ENCODE measurements at places on chromosomes 1 and 21. TPM values are rescaled to one million over a fixed set of nuclear protein-coding genes. Genes with fewer than 3 reads are reported as not detected.

- no peak overlapping the region for H3K4me3 ChIP-seq
- peaks cover 18% of the 10 kb centered on the region for H3K4me1 ChIP-seq
- no peaks in the 10 kb centered on the region for H3K36me3 ChIP-seq
- no peaks in the 10 kb centered on the region for H3K27me3 ChIP-seq
- peak; percentile 68 for DNase-seq
- no peak overlapping the region for H3K27ac ChIP-seq
Measured at GRCh38 chr1:185917646-185918045, 183.5 kb downstream of the HMCN1 start.

DNA sequence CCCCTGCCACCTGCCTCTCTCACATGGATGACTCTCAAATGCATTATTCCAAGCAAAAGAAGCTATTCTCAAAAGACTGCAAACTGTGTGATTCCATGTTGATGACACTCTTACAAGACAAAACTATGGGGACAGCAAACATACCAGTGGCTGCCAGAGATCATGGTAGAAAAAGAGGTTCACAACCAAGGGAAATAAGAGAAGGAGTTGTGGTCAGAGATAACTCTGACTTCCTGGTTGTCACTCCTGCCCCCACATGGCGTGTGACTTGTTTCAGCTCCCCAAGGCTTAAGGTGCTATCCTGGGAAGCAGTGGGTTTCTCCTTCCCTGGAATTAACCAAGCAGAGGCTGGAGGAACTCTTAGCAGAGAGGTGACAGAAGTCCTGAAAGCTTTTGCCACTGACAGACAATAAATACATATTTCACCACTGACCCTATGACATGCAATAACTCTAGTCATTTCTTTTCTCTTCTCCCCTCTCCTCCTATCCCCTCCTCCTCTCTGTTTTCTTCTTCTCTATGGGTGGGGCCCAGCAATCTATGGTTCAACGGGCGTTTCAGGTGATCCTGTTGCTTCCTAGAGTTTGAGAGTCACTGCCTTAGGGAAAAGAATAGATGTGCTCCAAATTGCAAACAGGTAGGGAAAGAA, 185.1 kb downstream of the FCRL5 start:
- H3K27me3 ChIP-seq = no peaks in the 10 kb centered on the region
- DNase-seq = no peak
- H3K36me3 ChIP-seq = no peaks in the 10 kb centered on the region
- no peak overlapping the region for H3K4me3 ChIP-seq

- no peak overlapping the region for H3K27ac ChIP-seq
- H3K4me1 ChIP-seq = no peaks in the 10 kb centered on the region
- H3K4me3 ChIP-seq = no peak overlapping the region
Measured at GRCh38 chr1:193703655-193704054, 517.2 kb upstream of the B3GALT2 start.

DNA sequence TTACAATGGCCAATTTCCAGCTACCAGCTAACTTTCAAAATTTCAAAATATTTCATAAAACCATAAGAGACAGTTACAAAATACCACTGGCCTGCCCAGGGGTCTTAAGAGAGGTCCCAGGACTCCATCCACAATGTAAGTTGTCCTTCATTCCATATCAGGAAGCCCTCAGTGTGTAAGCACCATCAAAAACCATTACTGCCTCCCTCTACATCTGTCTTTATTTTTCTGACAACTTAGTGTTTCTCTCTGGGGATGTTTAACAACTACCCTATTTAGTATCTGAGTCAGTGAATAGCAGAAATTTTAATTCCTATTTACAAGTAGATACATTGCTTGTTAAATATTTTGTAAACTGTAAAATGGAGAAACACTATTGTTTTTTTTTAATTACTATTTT, 339.3 kb upstream of the ADAMTS5 start:
- no peak overlapping the region for H3K27ac ChIP-seq
- no peaks in the 10 kb centered on the region for H3K36me3 ChIP-seq
- H3K27me3 ChIP-seq = no peaks in the 10 kb centered on the region
- DNase-seq = no peak
- H3K4me1 ChIP-seq = no peaks in the 10 kb centered on the region

DNA sequence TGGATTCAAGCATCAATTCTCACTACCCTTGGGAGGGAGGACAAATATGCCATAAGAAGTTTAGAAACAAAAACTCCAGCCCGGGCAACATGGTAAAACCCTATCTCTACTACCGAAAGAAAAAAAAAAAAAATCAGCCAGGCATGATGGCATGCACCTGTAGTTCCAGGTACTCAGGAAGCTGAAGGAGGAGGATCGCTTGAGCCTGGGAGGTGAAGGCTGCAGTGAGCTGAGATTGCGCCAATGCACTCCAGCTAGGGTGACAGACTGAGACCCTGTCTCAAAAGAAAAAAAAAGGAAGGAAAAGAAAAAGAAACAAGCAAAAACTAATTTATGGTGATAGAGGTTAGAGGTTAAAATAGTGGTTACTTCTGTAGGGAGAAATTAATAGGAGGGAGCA, 9.6 kb downstream of the ZNF644 start:
- peak overlapping the region; percentile 21 for H3K27ac ChIP-seq
- no peaks in the 10 kb centered on the region for H3K27me3 ChIP-seq
- H3K4me3 ChIP-seq = no peak overlapping the region
- no peaks in the 10 kb centered on the region for H3K36me3 ChIP-seq
- peaks cover 92% of the 10 kb centered on the region for H3K4me1 ChIP-seq

GRCh38 chr1:40339420-40340323, 22.6 kb upstream of the COL9A2 start:
- H3K4me3 ChIP-seq = no peak overlapping the region
- no peaks in the 10 kb centered on the region for H3K36me3 ChIP-seq
- H3K4me1 ChIP-seq = no peaks in the 10 kb centered on the region
- H3K27ac ChIP-seq = no peak overlapping the region
- DNase-seq = no peak
- H3K27me3 ChIP-seq = no peaks in the 10 kb centered on the region

GRCh38 chr1:28905921-28906666, 8.3 kb upstream of the EPB41 start:
- no peaks in the 10 kb centered on the region for H3K27me3 ChIP-seq
- no peak overlapping the region for H3K4me3 ChIP-seq
- no peak overlapping the region for H3K27ac ChIP-seq
- no peaks in the 10 kb centered on the region for H3K36me3 ChIP-seq
- H3K4me1 ChIP-seq = no peaks in the 10 kb centered on the region

DNASE2B gene
- not detected for total RNA-seq

MPZ gene
- total RNA-seq = 1.9 TPM

ARHGAP30 gene
- total RNA-seq = not detected

LRRC71 gene
- not detected for total RNA-seq

IFI44 gene
- total RNA-seq = not detected

TENT5C gene
- total RNA-seq = 1.2 TPM
